Stimulated activated CD8-positive, alpha-beta memory T cell treated with anti-CD3 and anti-CD28 coated beads, Interleukin-15, amount 100 ng/mL, for 4 hours (primary cell): ENCODE measurements at places on chromosomes 5 and 9.

- DNase-seq: no peak
Measured at GRCh38 chr9:124180557-124180956, 77.2 kb upstream of the NEK6 start.

DNA sequence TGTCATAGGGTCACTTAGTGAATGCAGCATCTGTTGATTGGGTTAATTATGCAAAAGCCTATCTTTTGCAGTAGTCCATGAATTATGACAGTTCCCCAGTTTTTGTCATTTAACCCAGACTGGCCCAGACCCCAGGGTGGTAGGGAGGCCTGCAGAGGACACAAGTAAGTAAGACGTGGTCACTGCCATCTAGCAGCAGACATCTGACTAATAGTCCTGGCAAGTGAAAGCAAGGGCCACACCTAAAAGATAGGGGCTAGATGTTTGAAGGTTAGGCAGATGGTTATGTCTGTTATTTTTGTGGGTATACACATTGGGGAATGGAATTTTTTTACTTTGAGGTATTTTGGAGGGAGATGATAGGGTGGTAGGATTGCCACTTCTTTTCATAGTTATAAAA is 48.0 kb downstream of the RAB14 start:
- no peak for DNase-seq

GRCh38 chr9:92180669-92181181 is 65.5 kb upstream of the SPTLC1 start:
- DNase-seq: no peak

- DNase-seq: no peak
Measured at GRCh38 chr9:34459941-34460340, 1.3 kb downstream of the DNAI1 start.

- DNase-seq: no peak
Measured at GRCh38 chr5:72248410-72248981, 71.5 kb downstream of the MRPS27 start.

GRCh38 chr9:136309101-136309801 is 5.4 kb upstream of the CCDC187 start:
- no peak for DNase-seq

DNA sequence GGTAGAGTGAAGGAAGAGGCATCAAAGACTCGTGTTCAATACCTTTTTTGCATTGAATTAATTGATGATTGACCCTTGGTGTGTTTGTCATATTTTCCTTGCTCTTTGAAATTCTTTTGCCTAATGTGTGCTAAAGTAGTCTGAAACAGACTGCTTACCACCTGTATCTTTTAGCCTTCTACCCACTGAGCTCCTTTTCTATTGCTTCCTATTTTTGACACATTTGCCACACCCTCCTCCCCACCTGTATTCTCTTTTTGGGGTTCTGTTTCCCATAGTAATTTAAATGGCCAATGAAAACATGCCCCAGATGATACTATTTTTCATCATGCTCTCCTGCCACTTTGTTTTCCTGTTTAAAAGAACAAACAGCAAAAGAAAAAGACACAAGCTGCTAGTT is 78.5 kb downstream of the ZCCHC7 start:
- DNase-seq: no peak

- DNase-seq: no peak
Measured at GRCh38 chr5:57082441-57083067, 91.3 kb upstream of the GPBP1 start.

- DNase-seq: no peak
Measured at GRCh38 chr9:90061187-90061586, 456.4 kb downstream of the GADD45G start.

GRCh38 chr9:136054146-136054545 is 40.9 kb downstream of the NACC2 start:
- no peak for DNase-seq

DNA sequence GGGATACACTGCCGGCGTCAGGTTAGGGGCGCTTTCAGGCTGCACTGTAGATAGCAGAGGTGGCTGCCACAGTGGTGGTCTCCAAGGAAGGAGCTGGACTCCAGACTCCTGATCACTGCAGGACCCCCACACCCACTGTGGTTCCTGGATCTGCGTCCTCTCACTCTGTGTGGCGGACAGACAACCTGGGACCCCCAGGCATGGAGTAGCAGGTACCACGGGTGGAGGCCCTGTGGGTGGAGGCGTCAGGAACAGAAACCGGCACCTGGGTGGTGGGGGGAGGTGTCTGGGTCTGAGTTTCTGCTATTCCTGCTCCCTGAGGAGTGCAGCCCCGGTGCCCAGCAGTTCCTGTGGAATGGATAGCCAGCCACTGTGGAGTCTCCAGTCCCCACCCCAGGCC is 75.1 kb upstream of the PCAT7 start:
- no peak for DNase-seq

DNA sequence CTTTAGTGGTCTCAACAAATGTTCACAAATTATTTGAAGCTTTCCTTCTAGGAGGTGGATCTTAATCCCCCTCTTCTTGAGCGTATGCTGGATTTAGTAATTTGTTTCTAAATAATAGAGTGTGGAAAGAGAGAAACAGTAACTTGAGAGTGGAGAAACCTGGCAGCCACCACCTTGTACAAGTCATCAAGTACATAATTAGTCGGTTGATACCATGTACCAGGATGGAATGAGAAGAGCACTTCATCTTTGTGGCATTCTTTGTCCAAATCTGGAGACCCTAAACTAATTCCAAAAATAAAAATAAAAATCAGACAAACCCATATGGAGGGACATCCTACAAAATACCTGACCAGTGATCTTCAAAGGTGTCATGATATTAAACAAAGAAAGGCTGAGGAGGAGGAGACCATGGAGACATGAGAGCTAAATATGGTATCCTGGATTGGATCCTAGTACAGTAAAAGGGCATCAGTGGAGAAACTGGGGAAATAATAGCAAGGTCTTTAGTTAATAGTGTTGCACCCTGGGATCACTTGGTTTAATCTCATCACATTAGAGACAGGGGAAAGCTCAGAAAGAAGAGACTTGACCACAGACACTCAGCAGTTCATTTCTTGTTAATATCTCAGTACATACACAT is 147.9 kb downstream of the ASTN2 start:
- no peak for DNase-seq

- no peak for DNase-seq
Measured at GRCh38 chr5:59656351-59657254, 236.9 kb downstream of the PDE4D start.

DNA sequence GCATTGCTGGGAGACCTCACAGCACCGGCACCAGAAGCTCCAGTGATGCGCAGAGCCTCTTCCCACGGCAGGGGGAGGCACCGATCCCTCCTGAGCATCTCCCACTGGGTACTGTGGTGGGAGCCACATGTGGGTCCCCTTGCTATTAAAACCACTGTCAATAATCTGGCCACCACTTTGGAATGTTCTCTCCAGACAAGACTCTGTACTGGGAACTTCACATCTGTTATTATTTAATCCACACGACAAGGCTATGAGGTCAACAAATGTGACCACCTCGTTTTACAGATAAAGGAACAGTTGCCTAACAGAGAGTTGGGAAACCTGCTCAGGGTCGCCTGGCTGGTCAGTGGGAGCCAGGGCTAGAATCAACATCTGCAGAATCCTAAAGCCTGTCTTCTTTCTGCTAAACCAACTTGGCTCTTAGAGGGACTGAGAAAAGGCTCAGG is 72.7 kb downstream of the EPB41L4B start:
- DNase-seq: no peak

GRCh38 chr9:121295662-121296191 is 27.8 kb downstream of the GSN start:
- no peak for DNase-seq

GRCh38 chr9:79237861-79238260 is 333.9 kb upstream of the TLE4 start:
- DNase-seq: no peak

- DNase-seq: no peak
Measured at GRCh38 chr5:95673081-95673480, 9.7 kb downstream of the SPATA9 start.

GRCh38 chr5:157598350-157598936 is 22.9 kb upstream of the ADAM19 start:
- no peak for DNase-seq

DNA sequence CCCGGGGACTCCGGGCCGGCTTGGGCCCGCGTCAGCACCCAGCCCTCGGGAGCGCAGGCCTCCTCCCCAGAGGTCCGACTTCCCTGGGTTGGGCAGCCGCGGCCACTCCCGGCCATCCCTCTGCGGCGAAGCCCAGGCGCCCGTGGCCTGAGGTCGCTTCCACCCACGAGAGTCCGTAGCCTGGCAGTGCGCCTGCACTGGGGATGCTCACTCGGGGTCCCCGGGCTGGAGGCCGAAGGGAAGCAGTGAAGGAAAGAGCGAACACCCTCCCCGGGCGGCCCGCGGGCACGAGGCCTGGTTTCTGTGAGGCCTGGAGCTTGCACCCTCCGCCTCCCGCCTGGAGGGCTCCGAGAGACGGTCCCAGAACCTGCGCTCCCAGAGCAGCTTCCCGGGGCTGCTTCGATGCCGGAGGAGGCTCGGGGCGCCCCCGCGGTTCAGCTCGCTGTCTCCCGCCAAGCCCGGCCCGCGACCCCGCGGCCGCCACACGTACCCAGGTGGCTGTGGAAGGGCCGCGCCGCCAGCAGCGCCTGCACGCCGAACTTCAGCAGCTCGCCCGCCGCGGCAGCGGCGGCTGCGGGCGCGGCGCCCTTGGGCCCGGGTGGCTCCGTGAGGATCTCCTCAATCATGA is 607 bp downstream of the BARX1 start:
- DNase-seq: no peak

- DNase-seq: no peak
Measured at GRCh38 chr9:100131216-100131615, 32.2 kb downstream of the INVS start.

DNA sequence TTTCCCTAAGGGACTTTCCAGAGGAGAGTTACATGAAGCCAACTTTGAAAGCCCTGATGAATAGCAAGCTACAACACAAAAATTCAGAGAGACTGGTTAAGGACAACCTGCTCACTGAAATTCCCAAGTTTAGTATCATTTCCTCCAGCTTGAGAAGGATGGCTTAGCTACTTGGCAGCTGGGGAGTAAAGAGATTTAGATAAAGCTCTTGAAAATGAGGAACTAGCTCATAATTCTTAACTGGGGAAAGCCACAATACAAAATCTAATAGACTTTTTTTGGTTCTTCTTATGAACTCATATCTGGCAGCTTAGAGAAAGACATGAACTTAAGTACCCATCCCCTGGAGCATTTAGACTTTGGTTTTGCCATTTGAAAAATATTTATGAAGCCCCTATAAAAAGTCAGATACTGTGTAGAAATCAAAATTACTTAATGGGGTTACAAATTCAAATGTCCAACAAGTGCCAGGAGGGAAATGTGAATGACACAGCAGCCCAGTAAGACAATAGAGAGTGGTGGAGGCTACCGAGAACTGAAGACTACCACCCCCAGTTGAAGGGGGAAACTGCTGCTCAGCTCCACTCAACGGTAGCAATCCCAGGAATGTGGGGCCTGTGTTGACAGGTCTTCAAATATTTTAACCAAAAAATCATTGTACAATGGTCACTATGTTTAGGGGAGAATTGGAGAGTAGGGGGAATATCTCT is 79.4 kb upstream of the ADRB2 start:
- DNase-seq: no peak

DNA sequence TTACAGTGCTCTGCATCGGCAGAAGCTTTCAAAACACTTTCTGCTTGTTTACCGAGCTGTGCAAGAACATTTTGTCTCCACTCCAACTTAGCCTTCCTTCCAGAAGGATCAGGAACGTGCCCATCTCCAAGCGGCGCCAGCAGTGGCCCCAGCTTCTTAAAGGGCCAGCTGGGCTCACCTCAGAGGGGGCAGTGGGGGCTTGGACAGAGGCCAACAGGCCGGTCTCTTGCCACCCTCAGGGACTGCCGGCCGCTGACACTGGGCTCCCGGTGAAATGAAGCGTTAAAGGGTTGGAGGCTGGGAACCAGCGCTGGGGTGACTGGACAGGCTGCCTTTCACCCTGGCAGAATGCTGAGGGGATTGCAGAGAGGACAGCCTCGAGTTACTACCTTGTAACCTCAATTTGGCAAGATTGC is 67.0 kb upstream of the RNU6ATAC start:
- no peak for DNase-seq

DNA sequence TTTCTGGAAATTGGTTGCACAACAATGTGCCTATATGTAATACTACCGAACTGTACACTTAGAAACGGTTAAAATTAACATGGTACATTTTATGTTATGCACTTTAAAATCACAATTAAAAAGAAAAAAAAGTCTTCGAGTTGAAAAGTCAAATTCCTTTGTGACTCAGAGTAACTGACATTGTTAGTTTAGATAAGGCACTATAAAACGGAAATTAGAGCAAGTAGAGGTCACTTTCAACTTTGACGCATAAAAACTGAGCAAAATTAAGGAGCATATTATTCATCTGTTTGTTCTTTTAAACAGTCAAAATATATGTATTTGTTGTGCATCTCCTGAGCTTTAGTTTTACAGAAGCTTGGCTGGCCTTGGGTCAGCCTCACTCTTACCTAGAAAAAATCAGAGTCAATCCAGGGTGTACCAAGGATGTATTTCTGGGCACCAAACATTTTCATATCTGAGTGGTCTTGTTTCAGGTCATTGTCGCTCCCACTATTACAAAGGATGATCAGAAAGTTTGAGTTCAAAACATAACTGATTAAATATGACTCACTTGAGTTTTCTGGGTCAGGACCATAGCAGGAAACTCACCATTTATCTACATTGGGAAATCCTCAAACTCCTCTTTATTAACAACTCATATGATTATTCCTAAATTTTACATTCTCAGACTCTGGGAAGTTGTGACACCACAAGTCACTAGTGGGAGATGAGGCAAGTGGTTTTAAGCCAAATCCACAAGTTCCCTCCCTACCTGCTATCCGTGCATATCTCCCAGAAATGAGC is 160.6 kb downstream of the CCDC192 start:
- no peak for DNase-seq

- no peak for DNase-seq
Measured at GRCh38 chr9:37892063-37892462, 11.9 kb downstream of the SLC25A51 start.

- no peak for DNase-seq
Measured at GRCh38 chr5:108905805-108906204, 158.1 kb downstream of the FER start.

DNA sequence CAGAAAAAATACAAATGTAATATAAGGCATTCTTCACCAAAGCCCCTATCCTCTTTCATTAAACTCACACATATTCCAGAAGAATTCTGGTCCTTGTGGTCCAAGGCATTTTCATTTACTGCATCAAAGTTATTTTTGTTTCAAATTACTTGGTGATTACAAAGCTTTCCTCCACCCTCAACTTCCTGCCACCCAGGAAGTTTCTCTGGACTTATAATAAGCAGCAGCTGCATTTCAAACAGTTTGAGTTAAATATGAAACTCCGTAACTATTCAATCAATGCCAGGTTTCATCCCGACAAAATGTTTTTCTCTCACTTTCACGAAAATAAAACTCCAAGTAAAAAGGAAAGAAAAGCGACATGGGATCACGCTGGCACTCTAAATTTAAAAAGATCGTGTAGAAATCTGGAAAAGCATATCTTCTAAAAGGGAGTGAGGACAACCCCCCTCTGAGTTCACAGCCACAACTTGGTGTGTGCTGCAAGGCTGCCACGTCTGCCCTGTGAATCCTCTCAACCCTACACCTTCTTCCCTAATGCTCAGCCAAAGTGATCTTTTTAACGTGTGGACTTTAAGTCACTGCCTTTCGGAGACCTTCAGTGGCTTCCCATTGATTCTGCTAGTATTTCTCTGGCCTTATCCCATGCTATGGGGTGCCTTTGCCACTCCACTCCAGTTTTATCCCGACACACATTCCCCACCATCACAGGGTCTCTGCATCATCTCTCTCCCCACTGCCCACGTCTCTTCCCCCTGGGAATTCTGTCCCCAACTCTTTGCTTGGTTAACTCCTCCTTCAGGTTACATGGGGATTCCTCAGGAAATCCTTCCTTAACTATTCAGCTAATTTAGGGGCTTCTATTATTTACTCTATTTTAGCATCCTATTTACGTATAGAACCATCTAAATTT is 91.1 kb upstream of the CER1 start:
- DNase-seq: no peak
